Foreskin fibroblast (primary cell): ENCODE measurements at places on chromosomes 4 and X.

- DNase-seq = no peak
Measured at GRCh38 chrX:18949944-18950301, 34.0 kb downstream of the PHKA2 start.

DNA sequence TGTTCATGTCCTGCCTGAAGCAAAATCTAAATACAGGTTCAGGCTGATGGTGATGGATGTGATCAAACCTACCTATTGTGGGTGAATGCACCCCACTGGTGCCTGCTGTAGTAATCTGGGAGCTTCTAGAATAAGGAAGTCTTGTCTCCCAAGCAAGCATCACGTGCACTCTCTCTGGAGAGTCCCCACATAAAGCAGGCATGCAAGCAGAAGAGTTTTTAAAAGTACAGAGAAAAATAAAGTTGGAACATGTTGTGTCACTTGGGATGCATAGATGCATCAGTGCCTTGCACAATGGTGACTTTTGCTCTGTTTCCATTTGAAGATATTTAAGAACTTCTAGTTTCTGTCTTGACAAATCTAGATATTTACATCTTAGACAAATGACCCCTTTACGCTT, 54.9 kb downstream of the MAD2L1 start:
- DNase-seq = no peak

DNA sequence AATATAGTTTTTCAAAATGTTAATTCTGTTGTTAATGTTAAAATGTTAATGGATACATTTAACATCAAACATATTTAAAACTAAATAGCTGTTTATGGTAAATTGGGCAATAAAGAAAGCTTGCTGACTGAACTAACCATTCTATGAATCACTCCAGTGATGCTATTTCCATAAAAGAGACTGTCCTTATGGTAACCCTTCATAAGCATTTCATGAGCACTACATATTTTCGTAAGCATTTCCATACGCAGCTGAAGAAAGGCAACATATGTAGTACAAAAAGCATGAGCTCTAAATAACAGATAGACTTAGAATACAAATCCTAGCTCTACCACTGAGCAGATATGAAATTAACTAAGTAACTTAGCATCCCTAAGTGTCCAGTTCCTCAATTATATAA, 188.9 kb downstream of the COL25A1 start:
- peak; percentile 3 for DNase-seq

DNA sequence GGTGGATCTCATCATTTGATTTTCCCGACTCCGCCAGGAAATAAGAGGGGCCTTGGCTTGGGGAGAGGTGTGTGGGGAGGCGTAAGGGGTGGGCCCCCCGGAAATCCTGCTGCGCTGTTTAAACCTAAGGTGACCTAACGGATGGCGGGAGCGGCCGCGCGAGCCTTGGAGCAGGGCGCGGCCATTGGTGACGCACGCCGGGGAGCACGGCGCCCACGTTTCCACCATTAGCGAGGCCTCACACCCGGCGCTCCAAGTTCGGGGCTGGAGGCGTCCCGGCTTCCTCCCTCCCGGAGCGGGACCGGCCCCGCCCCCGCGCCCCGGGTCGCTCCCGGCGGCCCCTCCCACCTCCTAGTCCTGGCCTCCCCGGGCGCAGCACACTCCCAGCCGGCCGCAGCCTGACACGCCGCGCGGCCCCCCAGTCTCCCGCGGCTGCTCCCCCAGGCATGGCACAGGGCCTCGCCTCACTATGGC, at the start of gene SMS:
SMS (plus strand) TSS at position 354 of the 474 bp plus-strand sequence; CDS start at position 470, 116 bp downstream.
- DNase-seq = peak; percentile 90

- peak; percentile 44 for DNase-seq
Measured at GRCh38 chr4:159015841-159016240, 87.0 kb upstream of the RAPGEF2 start.

DNA sequence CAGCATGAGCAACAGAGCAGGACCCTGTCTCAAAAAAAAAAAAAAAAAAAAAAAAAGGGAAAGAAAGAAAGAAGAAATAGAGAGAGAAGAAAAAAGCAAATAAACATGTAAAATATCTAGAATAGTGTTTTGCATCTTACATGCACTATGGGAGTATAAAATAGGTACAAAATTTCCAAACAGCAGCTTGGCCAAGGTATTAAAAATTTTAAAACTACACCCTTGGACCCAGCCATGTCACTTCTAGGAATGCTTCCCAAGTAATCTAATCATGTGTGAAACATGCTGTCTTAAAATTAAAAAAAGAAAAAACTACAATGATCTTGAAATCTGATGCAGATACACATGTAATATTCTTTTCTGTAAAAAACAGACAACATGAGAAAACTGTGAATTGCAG, 21.6 kb downstream of the IRF2 start:
- no peak for DNase-seq

DNA sequence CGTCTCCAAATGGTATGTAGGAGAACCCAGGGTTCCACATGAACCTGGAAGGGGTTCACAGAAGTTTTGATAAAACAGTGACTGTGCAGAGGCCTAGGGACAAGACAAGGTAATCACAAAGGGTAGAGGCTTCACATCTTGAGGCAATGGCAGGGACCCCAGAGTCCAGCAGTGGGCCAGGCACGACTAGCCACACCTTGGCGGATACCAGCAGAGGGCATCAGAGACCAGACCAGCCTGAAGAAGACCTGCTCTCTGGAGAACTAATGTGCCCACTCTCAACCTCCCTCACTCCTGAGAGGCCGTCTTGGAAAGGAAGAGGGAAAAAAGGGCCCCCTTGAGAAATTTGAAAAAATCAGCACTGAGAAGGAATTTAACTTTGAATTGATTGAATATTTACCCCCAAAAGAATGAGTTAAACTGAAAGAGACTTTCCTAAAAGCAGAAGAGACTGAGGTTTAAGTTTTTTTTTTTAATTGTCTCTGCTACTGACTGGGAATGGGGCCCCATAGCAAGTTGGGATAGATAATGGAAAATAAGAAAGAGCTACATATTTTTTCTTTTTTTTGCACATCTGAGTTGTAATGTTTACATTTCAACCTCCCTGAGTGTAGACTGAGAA, 243.8 kb upstream of the JADE1 start:
- peak; percentile 55 for DNase-seq

DNA sequence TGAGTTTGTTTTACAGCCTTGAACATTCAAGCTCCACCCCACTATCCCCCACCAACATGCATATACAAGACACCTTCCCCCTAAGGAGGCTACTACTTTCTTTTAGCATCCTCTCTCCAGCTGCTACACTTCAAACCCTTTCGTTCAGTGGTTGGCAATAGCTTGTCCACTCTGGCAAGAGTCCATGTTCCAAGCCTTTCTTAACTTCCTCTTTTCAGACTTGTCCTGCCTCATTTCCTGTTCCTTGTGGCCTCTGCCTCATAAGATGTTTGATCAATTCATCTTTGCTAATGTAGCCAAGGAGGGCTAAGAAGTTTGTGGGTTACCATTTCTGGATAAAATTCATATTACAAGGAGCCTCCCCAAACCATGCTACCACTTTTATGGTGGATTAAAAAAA, 20.8 kb upstream of the ZCCHC12 start:
- peak; percentile 44 for DNase-seq

GRCh38 chrX:156008915-156009314, 11.4 kb downstream of the IL9R start:
- no peak for DNase-seq
